ENCODE measurements at places on chromosomes 2 and 18.

DNA sequence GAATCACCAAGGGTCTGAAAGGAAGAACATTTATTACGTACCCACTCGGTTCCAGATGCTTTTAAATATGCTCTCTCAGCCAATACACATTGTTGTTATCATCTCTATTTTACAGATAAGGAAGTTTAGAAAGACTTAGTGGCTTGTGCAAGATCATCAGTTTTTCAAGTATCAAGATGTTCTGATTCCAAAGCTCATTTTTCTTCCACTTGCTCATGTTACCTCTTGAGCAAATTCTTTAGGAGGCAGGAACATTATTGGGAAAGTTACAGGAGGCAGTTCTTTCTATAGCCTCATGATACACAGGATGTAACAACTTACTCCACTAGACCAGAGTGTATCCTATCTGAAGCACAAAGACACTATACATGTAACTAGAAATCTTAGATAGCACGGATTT lies 65.0 kb upstream of the MMADHC start:
- no peak for DNase-seq

GRCh38 chr2:58535182-58535581 lies 294.1 kb upstream of the FANCL start:
- no peak for DNase-seq

DNA sequence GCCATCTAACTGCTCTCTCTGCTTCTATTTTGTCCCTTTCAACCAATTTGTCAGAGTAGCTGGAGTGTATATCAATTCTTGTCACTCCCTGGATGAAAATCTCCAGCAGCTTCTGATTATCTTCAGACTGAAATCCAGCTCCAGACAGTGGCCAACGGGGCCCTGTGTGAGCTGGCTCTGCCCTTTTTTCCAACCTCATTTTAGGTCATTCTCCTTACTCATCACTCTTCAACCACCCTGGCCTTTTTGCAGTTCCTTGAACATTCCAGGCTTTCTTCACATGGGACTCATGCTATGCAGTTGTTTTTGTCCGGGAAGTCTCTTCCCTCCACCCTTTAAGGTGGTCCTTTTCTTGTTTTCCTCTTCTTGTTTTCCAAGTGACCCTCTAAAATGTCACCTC lies 15.4 kb upstream of the FAP start:
- no peak for DNase-seq

DNA sequence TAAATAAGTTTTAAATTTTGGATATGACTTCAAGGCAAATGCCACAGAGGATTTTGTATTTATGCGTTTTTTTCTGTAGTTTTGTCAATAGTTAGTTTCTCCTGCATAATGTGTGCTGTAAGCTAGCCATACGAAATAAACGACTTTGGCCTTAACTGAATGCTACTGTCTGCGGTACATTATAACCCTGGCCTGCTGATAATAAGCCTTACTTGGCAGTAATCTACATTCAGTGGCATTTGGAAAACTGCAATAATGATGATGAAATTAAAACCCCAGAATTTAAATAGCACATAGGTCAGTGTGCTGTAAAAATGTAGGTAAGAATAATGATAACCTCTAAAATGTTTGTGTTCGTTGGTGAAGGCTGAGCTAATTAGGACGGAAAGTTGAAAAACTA lies 88.8 kb downstream of the LRP1B start:
- no peak for DNase-seq
